ENCODE measurements at places on chromosomes 1 and 21. TPM values are rescaled to one million over a fixed set of nuclear protein-coding genes. Genes with fewer than 3 reads are reported as not detected.

Gene KANK4
- 0.21 TPM for total RNA-seq

Gene SPATC1L
- total RNA-seq, result 16.1 TPM

Gene CBS
- 15.8 TPM for total RNA-seq

Gene OR10Z1
- not detected for total RNA-seq

Gene PPP2R5A
- total RNA-seq, result 13.8 TPM

Gene S100A1
- total RNA-seq, result 3.3 TPM

Gene GJA5
- total RNA-seq, result not detected

Gene SLAMF8
- 0.05 TPM for total RNA-seq

Gene AMY1C
- total RNA-seq, result not detected

Gene MSH4
- total RNA-seq, result 0.27 TPM
